Stimulated activated naive CD4-positive, alpha-beta T cell (primary cell): ENCODE measurements at places on chromosomes 6 and 20.

DNA sequence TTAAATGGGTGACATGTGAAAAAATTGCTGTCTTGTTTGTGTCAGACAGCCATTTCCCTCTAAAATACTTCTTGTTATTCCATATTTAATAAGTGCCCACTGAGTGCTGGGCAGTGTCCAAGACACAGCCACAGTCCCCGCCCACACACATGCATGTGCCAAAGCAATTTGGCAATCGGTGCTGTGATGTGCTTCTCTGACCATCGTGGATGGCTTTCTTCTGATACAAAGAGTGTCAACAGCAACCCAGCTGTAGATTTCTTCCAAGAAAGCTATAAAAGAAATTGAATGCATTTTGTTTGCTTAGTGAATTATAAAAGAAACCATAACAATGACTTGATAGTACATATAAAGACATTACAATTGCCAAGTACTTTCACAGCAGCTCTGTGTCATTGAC is 140.5 kb upstream of the ATXN1 start:
- no peak for DNase-seq

DNA sequence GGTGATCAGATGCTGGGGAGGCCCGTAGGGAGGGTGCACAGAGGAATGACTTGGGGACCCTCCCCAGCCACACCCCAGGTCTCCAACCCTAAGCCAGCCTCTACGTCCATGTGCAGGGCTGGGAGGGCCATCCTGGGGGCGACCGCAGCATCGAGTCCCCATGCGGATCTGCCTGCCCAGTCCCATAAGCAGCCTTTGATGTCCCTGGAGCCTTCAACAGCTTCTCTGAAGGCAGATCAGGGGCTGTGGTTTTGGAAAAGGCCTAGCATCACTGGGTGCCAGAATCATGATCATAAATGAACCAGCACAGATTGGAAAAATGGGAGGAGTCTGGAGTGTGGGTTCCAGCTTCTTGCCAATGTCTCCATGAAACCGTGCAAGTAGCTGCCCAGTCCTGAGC is 22.9 kb downstream of the TOX2 start:
- DNase-seq: no peak

GRCh38 chr6:139060332-139060731 is 31.8 kb downstream of the ABRACL start:
- no peak for DNase-seq

DNA sequence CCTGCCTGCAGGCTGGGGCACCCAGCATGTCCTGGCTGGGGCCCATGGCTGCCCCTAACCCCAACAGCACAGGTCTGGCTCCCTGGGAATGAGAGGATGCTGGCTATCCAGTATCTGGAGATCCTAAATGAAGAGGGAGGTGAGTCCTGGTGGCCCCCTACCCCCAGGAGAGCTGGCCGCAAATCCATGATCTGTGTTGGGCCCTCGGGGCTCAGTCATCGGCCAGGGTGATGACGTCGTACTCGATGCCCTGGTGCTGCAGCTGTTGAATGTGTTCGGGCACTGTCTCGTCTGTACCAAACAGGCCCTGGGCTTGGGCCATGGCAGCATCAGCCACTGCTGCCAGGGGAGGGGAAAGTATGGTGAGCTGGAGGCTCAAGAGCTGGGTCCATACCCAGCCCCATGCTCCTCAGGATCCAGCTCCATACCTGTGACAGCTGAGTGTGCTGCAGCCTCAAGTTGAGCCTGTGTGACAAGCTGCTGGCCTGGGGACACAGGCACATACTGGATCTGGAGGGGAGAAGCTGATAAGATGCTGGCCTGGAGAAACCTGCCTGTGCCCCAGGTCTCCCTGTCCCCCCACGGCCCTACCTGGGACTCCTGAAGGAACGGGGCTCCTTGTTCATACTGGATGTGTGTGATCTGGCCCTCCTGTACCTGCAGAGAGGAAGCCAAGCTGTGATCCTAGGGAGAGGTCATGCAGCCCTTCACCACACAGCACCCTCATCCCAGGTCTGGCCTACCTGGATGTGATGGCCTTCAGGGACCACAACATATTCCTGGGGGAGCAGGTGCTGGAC is 14.5 kb downstream of the PCIF1 start:
- no peak for DNase-seq

DNA sequence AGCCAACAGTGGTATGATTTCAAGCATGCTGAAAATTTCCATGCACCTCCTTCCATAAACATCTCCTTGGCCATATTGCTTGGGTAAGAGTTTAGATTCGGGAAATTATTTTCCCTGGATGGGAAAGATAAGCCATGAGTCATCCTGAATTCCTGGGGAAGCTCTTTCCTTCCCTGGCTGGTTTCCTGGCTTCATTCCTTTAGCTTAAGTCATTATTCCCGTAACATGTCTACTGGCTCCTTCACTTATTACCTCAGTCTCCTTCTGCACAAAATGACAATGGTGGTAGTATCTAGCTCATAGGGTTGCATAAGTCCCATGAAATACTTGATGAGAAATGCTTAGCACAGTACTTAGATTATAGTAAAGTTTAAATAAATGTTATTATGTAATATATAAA is 27.6 kb downstream of the TINAG start:
- no peak for DNase-seq

- DNase-seq: no peak
Measured at GRCh38 chr6:22828179-22829062, 259.1 kb downstream of the HDGFL1 start.

GRCh38 chr6:36888654-36889481 is 3.1 kb downstream of the C6orf89 start:
- no peak for DNase-seq

- DNase-seq: no peak
Measured at GRCh38 chr20:703006-703405, 27.4 kb upstream of the SCRT2 start.

GRCh38 chr6:2916158-2916925 is 13.2 kb upstream of the SERPINB9 start:
- DNase-seq: no peak

GRCh38 chr6:140052736-140053729 is 678.6 kb upstream of the CITED2 start:
- no peak for DNase-seq

GRCh38 chr6:72061286-72061685 is 174.9 kb downstream of the RIMS1 start:
- DNase-seq: no peak

- no peak for DNase-seq
Measured at GRCh38 chr20:20732641-20733040, 20.2 kb upstream of the RALGAPA2 start.
